SJCRH30 (cell line): ENCODE measurements at places on chromosomes 12 and 14. TPM values are rescaled to one million over a fixed set of nuclear protein-coding genes. Genes with fewer than 3 reads are reported as not detected.

WNT1 gene
- not detected in 2 replicates for total RNA-seq

SYNDIG1L gene
- not detected in 2 replicates for total RNA-seq

KRT85 gene
- not detected in 2 replicates for total RNA-seq

GPRC5D gene
- total RNA-seq, result not detected in 2 replicates

ACOT2 gene
- 16.7 and 16.9 TPM in 2 replicates for total RNA-seq

FAM222A gene
- total RNA-seq, result 17.5 and 18.9 TPM in 2 replicates

CACNA2D4 gene
- total RNA-seq, result 2.7 and 3.6 TPM in 2 replicates

TAS2R50 gene
- total RNA-seq, result 0.76 and 2.3 TPM in 2 replicates

STYK1 gene
- total RNA-seq, result not detected in 2 replicates
